Activated naive CD8-positive, alpha-beta T cell treated with anti-CD3 and anti-CD28 coated beads for 36 hours (primary cell): ENCODE measurements at places on chromosomes 11 and 22. TPM values are rescaled to one million over a fixed set of nuclear protein-coding genes. Genes with fewer than 3 reads are reported as not detected.
A peak's percentile ranks its signal among the peaks of the same experiment; 100 is the strongest.

DNA sequence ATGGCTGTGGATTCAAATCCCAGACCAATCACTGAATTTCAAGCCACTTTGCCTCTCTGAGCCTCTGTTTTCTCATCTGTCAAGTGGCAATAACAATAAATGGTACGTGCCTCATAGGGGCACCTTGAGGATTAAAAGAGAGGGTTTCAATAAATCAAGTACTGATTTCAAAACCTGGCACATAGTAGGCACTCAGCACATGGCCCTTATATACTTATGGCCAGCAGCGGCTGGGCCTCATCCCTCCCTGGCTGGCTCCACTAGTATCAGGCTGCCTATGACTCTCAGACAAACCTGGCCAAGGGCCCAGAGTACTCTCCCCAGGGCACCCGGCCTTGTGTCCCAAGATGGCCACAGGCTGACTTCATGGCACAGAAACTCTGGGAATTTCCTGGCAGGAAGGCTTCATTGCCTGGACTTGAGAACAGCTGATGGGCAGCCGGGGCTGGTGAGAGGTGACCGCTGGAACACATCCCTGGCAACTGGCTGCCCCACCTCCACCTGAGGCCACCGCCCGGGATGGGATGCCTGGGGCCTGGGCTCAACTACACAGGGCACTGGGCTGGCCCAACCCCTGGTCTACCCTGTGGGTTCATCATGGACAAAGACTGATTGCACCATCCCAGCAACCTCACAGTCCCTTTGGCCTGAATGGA is 3.4 kb downstream of the FADS3 start:
- no peak for DNase-seq

GRCh38 chr11:90134478-90135003 is at the start of gene NAALAD2:
Gene NAALAD2, plus strand, starts transcription at chr11:90134663. Its CDS starts 96 bp downstream, at chr11:90134759.
- DNase-seq: peak; percentile 2

GRCh38 chr22:37601540-37602442 is 6.8 kb upstream of the GGA1 start:
- no peak for DNase-seq

DNA sequence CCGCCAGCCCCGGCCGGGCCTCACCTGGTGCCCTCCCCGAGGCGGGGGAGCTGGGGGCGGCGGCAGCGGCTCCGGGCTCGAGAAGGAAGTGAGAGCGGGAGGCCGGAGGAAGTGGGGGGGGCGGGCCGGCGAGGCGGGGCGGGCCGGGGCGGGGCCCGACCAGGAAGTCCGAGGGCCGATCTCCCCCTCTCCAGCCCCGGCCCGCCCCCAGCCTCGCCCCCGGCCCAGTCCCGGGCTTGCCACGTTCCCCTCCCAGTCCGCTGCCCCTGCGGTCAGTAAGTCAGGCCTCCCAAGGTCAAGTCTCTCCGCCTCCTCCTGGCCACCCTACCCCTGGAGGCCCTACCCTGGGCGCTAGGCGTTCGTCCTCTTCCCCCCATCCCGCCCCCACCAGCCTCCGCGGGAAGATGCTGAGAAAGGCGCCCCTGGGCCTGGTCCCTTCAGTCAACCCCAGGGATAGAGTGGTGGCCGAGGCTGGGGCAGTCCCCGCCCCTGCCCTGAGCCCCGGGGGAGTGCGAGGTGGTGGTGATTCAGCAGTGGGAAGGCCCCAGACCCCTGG is at the start of gene RHOG:
RHOG (minus strand) TSS at position 90 of the 556 bp plus-strand sequence. CDS start 12,821 bp downstream, outside the sequence.
- no peak for DNase-seq

DNA sequence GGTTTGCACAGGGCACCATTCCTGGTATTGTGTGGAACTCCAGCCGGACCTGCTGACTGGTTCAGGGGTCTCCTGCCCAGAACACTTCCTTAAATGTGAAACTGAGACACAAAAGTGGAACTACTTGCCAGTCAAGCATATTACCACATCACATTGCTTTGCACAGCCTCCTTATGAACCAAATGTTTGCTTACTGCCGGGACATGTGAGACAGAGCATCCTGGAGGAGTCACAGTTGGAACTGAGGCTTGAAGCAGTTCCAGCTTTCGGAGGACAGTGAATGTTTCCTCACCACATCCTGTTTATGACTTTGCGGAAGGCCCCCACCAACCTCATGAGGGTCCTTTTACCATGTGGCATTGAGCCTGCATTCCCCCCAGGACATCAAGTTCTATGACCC is 105.8 kb upstream of the ARHGAP42 start:
- DNase-seq: no peak

Gene SAA4
- total RNA-seq: not detected

DNA sequence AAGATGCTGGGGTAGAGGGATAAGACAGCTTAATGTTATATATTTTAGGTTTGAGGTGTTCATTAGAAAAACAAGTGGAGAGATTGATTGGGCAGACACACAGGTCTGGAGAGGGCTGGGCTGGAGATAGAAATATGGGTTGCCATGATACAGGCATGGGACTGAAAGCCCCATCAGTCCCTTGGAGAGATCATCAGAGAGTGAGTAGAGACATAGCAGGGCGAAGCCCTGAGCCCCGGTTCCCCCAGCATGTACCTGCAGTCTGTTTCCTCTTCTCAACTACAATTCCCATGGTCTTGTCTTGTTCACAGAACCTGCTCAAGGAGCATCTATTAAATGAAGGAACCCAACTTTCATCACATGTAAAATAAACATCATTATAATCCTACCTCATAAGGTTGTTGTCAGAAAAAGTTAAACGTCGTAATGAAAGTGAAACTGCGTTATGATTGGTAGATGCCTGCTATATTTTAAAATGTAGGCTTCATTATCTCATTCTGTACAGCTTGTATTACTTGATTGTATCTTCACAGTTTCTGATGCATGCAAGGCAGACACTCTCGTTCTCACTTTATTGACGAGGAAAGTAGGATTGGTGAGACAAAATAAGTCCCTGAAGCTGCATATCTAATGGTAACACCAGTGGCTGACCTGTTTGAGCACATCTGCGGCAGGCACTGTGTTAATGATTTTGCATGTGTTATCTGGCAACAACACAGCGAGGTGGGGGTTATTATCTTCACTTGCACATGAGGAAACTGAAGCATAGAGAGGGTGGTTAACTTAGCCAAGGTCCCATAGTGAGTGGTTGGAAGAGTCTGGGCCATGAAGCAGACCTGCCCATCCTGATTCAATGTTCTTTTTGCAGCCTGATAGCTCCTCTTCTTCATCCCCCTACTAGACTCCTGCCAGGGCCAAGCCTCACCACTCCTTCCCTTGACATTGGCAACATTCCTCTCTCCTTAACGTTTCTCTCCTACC is 63.5 kb downstream of the ENDOD1 start:
- no peak for DNase-seq

Gene NEFH
- 8.1 TPM for total RNA-seq

DNA sequence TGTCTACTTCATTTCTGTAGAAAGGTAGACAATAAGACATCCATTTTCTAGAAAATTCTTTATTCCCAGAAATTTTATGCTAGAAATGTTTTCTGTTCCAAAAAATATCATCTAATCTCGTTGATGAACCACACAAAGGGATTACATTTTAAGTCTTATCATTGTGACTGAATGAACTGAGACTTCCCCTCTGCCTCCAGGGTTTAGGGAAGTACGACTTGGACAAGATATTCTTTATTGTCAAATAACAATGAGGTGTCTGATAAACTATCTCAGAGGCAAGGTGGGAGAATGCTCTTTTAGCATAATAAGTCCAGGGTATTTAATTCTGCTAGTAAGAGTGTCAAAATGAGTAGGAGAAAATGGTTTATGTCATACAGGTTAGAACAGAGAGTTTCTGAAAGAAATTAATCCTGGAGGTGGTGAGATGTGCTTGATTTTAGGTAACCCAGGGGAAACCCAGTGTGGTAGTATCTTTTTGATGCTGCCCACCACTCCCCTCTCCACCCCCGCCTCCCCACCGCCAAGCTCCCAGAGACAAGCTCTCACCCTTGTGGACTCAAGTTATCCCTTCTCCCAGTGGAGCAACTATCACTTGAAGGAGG is 100.6 kb downstream of the CD44 start:
- DNase-seq: no peak

- peak; percentile 53 for DNase-seq
Observed at GRCh38 chr11:34356913-34357700, 703 bp downstream of the ABTB2 start.

DNA sequence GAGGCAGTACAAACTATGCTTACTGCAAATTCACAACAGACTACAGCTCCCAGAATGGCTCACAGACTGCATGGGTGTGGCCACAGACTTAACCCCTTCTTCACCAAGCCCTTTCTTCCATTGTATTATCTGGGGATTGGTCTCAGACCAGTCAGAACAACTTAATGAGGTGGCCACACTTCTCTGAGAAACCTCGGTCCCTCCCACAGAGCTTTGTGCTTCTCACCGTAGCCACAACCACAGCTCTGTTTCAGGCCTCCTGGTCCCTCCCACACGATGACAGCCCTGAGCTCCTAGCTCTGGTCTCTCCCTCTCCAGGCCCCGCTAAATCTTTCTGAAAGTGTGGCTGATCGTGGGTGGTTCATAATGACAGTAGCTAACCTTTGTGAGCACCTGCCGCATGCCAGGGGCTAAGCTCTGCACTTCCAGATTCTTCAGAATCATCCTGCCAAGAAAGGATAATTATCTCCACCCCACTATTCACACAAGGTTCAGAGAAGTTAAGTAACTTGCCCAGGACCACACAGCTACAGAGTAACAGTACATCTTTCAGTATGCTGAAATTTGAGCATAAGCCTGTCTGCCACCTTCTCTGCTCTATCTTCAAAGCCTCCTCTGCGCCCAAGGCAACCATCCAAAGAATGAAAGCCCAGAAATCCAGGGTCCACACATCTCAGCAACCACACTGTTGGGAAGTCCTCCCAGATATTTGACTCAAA is 5.4 kb downstream of the PDE2A start:
- DNase-seq: peak; percentile 81

Gene MTA2
- total RNA-seq: 200 TPM

DNA sequence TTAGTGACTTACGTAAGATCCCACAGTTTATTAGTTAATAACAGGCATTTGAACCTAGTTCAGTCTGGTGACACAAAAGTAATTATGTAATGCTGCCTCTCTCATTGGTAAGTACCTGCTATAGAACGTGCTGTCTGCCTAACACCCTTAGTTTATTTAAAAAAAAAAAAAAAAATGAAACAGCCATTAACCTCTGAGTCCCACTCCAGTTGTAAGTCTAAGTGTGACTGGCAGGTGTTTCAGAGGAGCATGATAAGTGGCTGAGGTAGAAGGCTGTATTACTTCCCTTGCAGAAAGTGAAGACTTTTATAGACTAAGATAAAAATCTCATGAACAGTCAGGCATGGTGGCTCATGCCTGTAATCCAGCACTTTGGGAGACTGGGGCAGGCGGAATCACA is 140.5 kb downstream of the TRIM44 start:
- no peak for DNase-seq

DNA sequence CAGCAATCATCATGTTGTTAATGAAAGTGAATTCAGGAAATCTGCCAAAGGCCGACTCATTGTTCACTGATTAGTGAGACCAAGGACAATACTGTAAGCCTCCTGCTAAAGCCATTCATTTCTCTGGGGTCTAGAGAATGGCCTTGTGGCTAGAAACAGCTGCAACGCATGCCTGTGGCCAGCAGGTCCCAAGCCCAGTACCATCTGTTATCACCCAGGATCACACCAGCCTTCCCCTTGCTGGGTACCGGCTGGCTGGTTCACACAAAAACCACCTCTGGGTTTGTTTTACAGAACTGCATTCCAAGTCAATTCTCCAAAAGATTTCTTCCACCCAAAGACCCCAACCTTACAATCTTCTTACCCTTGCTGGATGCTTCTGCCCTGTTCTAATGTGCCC is 1.1 kb downstream of the PLAAT5 start:
- no peak for DNase-seq

GRCh38 chr11:10797531-10797930 is 11.2 kb downstream of the EIF4G2 start:
- DNase-seq: no peak

- DNase-seq: peak; percentile 21
Observed at GRCh38 chr11:99020352-99021225, at the start of gene CNTN5. Gene CNTN5, plus strand, starts transcription at chr11:99020949.

GRCh38 chr11:100441086-100441485 is 246.0 kb upstream of the ARHGAP42 start:
- DNase-seq: no peak

DNA sequence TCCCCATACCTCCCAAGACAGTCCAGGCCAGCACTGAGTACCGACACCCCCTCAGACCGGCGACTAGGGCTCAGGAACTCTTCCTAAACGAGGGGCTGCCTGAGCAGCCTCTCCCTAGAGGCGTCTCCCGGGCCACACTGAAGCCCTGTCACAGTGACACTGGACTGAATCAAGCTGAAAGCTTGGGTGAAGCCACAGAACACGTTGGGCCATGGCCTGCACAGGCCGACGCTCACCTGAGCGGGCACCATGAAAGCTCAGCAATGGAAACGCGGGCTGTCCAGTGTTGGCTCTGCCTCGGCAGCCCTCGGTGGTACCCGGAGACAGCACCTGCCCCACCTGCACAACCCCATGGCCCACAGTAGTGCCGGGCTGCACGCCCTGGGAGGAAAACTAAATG is 42.7 kb upstream of the MOB2 start:
- no peak for DNase-seq

Gene RFPL1
- not detected for total RNA-seq

GRCh38 chr22:29948385-29948769 is 65.4 kb downstream of the MTMR3 start:
- no peak for DNase-seq

GRCh38 chr11:60974726-60975125 is 3.2 kb downstream of the CD6 start:
- no peak for DNase-seq

- no peak for DNase-seq
Observed at GRCh38 chr11:117977029-117977428, 9.2 kb upstream of the IL10RA start.

Gene SCGB1D2
- not detected for total RNA-seq

- peak; percentile 30 for DNase-seq
Observed at GRCh38 chr11:57566005-57566904, 1.2 kb downstream of the UBE2L6 start.

GRCh38 chr11:45237711-45238315 is 48.3 kb downstream of the SYT13 start:
- no peak for DNase-seq

Gene NXPE1
- total RNA-seq: not detected

DNA sequence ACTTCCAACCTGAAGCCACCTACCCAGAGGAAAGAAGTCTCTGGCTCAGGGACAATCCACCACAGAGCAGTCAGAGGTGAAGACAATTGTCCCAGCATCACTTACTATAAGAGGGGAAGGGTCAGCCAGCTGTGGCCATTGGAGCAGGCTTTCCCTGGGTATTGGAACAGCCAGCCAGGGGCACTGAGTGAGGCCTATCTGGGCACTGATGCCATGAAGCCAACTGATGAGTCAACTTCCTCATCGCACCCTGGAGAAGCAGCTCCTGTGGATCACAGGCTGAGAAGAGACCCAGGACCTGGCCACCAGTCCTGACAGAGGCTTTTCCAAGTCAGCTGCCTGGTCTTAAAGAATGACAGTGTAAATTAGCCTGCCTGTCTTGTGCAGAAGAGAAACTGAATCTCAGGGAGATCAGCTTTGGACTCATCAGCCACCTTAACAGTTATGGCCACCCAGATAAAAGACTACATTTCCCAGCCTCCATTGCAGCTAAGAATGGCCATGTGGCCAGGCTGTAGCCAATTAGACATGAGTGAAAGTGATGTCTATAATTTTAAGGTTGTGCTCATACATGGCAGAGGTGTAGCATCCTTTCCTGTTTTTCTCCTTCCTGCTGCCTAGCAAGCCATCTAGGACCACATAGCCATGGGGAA is 19.0 kb downstream of the CHST1 start:
- DNase-seq: no peak

- peak; percentile 13 for DNase-seq
Observed at GRCh38 chr11:36452236-36452940, 57.7 kb downstream of the TRAF6 start.

- peak; percentile 78 for DNase-seq
Observed at GRCh38 chr11:10455637-10456487, 798 bp downstream of the AMPD3 start.
